ENCODE measurements at places on chromosomes 6 and 20.

DNA sequence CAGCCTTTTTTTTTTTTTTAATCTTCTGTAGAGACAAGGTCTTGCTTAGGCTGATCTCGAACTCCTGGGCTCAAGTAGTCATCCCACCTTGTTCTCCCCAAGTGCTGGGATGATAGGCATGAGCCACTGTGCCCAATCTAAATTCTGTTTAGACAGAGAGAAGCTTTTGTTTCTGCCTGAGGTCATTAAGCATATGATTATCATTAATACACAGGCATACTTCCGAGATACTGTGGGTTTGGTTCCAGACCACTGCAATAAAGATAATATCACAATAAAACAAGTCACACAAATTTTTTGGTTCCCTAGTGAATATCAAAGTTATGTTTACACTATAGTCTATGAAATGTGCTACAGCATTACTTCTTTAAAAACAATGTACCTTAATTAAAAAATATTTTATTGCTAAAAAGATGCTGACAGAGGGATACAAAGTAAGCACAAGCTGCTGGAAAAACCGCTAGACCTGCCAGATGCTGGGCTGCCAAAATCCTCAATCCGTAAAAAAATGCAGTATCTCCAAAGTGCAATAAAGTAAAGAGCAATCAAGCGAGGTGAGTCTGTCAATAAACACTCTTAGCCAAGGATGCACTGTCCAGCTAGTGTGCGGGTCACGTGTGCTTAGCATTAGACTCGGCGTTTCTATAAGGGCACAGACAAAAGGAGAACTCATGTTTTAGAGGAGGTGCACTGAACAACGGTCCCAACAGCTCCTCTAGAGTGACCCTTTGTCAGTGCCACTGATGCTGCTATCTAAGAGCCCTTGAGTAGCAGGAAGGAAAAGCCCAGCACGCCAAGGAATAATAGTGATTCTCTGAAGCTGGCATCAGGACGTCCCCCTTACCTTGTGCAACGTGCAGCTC, 16.1 kb downstream of the TXNDC5 start:
- DNase-seq = no peak

DNA sequence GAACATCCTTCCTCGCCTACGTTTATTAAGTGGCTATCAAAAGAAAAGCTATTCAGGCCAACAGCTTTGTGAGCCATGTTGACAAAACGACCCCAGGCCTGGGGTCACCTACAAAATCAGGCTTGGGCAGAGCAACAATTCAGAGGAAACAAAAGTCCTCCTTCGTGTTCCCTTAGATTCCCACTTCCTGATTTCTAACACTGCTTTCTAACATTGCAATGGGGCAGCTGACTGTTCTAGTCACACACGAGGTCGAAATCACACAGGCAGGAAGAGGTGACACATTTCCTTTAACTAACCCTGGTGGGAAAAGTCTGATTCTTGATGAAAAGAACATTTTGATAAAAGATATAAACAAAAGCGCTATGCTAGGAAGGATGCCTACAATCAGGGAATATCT, 31.9 kb downstream of the WDR27 start:
- no peak for DNase-seq

- DNase-seq = no peak
Observed at GRCh38 chr6:123203928-123204327, 207.9 kb downstream of the CLVS2 start.

DNA sequence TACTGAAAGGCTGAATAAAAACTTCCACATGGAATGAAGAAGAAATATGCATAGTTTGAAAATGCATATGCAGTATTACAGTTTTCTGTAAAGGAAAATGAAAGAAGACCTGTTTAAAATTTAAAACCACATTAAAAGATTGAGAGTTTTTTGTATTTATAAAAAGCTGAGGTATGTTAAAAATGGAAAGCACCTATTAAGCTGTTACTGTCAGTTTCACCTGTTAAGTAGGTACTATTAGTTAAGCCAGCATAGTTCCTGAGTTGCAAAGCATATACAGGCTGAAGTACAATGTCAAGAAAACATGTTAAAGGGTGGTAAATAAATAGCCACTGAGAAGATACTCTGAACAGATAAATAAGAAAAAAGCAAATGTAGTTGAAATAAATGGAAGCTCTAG, 69.9 kb downstream of the ATXN1 start:
- DNase-seq = no peak

DNA sequence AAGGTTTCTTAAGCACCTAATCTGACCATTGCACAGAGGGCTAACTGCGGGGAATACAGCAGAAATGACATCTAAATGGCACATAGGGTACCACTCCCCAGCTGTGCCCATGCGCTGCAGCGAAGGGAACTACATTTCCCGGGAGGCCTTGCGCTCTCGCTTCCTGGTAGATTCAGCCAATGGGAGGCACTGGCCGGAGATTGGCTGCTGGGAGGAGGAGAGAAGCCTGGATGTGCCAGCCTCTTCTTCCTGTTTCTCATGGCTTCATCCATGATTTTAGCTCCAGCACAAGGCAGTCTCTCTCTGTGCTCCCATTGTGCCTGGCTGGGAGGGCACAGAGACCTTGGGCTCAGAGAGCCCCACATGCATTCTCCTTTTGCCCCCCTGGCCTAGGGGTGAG, 101.7 kb upstream of the FOXA2 start:
- DNase-seq = no peak

DNA sequence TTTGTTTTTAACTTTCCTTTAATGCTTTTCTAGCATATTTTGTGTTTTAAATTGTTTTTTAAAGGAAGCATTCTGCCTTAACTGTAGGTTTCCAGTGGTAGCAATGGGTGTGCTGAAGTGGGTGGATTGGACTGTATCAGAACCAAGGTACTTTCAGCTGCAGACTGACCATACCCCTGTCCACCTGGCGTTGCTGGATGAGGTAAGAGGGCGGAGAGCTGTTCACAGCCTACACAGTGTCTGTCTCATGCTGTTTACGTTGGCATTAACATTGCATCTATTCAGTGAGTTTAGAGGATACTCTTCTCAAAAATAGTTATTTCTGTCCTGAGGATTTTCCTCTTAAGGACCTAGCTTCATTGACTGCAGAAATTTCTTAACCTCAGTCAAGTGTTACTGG, 11.9 kb downstream of the NELFCD start:
- DNase-seq = no peak

DNA sequence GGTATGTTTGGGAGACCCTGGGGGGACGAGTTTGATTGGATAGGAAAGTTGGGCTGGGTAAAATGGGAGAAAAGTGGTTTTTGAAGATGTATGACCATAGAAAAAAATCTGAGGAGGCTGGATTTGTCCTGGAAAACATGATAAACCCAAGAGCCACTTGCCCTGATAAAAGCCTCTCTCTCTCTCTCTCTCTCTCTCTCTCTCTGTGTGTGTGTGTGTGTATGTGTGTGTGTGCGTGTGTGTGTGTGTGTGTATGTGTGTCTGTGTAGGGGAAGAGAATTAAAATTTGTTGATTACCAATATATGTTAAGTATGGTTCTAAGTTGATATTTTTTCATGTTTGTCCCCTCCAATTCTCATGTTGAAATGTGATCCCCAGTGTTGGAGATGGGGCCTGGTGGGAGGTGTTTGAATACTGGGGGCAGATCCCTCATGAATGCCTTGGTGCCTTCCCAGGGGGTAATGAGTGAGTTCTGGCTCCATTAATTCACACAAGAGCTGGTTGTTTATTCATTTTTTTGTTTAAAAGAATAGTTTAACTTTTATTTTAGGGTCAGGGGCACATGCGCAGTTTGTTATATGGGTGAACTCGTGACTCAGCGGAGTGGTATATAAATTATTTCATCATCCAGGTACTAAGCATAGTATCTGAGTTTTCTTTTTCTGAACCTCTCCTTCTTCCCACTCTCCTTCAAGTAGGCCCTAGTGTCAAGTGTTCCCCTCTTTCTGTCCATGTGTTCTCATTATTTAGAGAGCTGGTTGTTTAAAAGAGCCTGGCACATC, 208.8 kb downstream of the TFAP2B start:
- no peak for DNase-seq

DNA sequence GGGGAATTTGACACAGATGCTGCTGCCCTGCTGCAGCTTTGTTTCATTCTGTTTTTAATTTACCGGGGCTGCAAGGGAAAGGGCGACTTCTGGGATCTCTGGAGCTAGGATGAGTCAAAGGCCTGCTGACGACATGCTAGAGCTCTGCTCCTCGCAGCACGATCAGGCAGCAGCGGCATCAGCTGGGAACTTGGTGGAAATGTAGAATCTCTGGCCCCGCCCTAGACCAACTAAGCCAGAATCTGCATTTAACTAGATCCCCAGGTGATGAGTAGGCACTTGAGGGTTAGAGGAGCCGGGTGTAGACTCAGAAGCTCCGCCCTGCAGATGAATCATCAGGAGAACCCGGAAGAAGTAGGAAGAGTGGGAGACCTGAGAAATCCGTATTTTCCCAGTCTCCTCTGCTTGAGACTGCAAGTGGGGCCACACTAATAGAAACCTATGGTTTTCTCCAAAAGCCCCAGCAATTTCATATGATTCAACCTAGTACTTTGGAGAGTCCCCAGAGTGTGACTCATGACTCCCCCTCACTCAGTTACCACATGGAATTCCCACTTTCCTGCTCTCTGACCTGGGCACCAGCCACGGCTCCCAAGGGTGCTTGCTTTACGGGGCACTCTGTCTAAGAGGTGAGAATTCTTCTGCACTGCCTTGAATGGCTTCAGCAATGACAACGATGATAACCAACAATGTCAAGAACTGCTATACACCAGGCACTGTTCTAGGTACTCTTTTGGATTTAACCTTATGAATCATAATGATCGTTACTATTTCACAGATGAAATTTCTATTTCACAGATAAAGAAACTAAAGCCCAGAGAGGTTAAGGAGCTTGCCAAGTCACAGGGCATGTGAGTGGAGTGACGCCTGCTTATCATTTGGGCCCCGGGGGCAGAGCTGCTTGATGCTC, 18.1 kb downstream of the TUBB2B start:
- DNase-seq = peak; percentile 93

- no peak for DNase-seq
Observed at GRCh38 chr6:6256886-6257285, 63.6 kb downstream of the F13A1 start.

- no peak for DNase-seq
Observed at GRCh38 chr6:49463612-49463967, 420 bp downstream of the CENPQ start.

DNA sequence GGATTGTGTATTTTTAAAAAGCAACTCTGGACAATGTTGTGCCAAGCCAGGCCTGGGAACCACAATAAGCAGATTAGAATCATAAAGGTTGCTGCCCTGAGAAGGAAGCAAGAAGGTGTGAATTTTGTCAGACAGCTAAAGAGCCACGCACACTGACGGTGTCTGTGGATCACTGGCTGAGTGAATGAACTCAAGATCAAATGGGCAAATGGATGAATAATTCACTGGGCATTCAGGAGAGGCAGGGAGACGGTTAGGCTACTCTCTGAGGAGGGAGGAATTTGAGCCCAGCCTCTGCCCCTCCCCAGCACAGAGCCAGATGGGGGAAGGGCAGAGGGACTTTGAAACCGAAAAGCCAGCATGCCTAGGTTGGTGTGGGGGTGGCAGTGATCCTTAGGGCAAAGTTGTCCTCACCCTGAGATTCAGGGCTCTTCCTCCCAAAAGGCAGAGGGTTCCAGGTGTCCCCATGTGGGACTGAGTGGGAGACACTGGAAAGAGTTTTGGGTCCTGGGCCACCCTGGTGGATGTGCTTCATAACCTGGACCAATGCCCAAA, 19.5 kb upstream of the SLC22A7 start:
- peak; percentile 22 for DNase-seq

DNA sequence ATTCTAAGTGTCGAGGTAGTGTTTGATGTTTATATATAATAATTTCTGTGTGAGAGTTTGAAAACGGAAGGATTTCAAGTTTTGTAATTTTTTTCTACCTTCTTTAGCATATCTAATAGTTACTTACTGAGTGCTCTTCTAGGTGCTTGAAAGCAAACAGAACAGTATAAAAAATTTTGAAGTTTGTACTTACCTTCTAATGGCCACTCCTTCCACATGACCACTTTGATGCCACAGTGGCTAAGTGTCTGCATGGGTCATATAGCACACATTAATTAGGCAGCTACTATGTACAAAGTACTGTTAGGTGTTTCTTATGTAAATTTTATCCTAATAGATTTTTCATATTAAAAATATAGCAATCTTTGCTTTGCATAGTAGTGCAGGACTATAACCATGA, 21.1 kb downstream of the RPRD1B start:
- no peak for DNase-seq

GRCh38 chr6:169766232-169766631, 14.8 kb downstream of the ERMARD start:
- no peak for DNase-seq

DNA sequence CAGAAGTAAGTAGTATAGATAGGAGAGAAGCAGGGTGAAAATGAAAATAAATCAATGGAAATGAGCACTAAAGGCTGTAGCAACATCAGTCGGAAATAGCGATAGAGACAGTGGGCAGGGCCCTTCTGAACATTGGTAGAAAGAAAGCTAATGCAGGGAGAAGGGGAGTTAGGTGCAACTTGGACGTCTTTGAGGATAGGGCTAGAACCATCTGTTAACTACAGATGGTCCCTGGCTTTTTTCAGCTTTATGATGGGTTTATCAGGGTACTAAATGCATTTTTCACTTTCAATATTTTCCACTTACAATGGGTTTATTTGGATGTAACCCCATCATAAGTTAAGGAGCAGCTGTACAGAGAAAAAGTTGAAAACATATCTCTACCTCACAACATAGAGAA, 72.8 kb upstream of the CNR1 start:
- DNase-seq = no peak

- peak; percentile 58 for DNase-seq
Observed at GRCh38 chr6:56798163-56798562, 155.5 kb upstream of the DST start.

- DNase-seq = no peak
Observed at GRCh38 chr6:43471399-43471798, 6.0 kb upstream of the TJAP1 start.

DNA sequence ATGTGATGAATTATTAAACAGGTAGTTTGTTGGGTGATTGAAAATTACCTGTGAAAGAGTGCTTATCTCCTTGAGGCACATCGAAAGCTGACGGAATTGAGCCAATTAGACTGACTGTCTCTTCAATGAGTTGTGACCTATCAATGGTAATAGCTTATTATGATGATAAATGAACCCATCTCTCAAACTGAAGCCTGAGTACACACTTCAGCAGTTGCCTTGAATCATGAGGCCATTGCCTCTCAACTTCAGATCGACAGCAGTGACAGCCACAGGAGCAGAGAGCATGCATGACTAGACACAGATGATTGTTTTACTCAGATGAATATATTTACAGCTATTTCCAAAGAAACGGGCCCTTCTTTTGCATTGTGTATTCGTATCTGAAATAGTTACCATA, 323.9 kb downstream of the LAMA2 start:
- no peak for DNase-seq

- DNase-seq = peak; percentile 18
Observed at GRCh38 chr6:106979435-106979884, 4.9 kb upstream of the CD24 start.

All from GM04503 (cell line).